ENCODE measurements at places on chromosomes 12 and 14. TPM values are rescaled to one million over a fixed set of nuclear protein-coding genes. Genes with fewer than 3 reads are reported as not detected.

The CCDC88C gene
- 89.9 TPM for total RNA-seq

The TMEM179 gene
- total RNA-seq: not detected

The KLRC4 gene
- total RNA-seq: not detected

GRCh38 chr12:65832217-65832616 lies 7.9 kb downstream of the HMGA2 start:
- H3K4me3 ChIP-seq: no peak overlapping the region
- H3K4me1 ChIP-seq: no peaks in the 10 kb centered on the region
- no peaks in the 10 kb centered on the region for H3K36me3 ChIP-seq
- DNase-seq: no peak

DNA sequence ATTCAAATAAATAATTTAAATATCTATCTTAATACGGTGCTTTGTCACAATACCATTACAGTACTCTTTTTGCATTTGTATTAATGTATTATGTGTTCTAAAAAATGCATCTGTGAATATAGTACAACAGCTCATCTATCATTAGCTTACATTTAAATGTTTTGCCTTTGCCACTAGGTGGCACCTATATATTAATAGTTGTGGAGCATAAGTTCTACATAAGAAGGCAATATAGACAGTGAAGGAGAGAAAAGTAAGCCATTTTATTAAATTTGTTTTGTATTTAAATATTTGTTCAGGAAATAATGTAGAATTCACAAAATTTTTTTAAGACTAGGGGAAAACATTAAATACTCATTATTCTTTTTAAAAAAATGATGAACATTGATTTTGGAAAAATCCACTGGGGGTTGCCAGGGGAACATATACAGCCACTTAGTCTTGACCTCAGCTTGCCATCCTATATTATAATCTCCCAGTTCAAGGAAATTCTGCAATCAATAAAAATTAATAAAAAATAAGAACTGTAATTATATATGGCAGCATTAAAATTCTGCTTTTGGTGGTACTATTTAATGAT lies 9.8 kb downstream of the CCER1 start:
- no peak overlapping the region for H3K27ac ChIP-seq
- DNase-seq: no peak
- H3K36me3 ChIP-seq: no peaks in the 10 kb centered on the region
- H3K4me3 ChIP-seq: no peak overlapping the region
- H3K27me3 ChIP-seq: peaks cover 3% of the 10 kb centered on the region

GRCh38 chr12:17680220-17680619 lies 409.8 kb downstream of the RERGL start:
- H3K27me3 ChIP-seq: no peaks in the 10 kb centered on the region
- no peak overlapping the region for H3K4me3 ChIP-seq
- H3K4me1 ChIP-seq: no peaks in the 10 kb centered on the region
- no peaks in the 10 kb centered on the region for H3K36me3 ChIP-seq

DNA sequence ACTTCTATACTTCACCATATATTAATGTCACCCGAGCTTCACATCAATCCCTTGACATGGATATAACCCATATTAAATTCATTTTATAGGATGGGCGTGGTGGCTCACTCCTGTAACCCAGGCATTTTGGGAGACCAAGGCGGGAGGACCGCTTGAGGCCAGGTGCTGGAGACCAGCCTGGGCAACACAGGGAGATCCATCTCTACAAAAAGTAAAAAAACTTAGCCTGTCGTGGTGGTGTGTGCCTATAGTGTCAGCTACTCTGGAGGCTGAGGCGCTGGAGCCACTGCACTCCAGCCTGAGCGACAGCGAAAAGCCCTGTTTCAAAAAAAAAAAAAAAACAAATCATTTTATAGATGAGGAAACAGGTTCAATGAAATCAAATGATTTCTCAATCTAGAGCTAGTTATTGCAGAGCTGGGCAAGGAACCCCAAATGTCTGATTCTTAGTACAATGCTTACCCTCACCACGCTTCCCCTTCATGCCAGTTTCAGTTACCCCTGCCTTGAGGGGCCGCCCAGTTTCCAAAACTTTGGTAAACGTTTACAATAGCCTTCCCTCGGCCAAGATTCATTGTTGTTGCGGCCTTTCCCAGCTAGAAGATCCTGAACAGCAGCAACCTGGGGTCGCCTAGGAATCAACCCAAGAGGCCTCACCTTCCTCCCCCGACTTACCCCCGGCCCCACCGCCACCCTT lies 751 bp downstream of the PSMB5 start:
- DNase-seq: no peak
- peak overlapping the region; percentile 81 for H3K4me3 ChIP-seq
- H3K27me3 ChIP-seq: no peaks in the 10 kb centered on the region
- peaks cover 30% of the 10 kb centered on the region for H3K4me1 ChIP-seq

DNA sequence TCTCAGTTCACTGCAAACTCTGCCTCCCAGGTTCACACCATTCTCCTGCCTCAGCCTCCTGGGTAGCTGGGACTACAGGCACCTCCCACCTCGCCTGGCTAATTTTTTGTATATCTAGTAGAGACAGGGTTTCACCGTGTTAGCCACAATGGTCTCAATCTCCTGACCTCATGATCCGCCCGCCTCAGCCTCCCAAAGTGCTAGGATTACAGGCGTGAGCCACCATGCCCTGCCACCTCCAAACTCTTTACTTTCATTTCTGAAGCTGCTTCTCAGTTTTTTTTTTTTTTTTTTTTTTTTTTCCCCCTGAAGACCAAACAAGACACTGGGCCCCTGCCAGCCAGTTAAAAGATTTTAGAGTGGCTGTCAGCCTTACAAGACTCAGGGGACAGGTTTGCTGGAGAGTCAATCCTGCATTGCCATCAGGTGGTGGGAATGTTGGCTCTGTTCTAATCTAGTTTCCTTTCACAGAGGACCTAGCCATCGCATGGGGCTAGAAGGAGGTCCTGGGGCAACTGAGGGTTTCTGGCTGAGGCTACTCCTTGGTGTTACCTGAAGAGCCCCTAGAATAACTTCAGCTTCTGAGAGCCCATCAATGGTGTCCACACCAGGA lies 37.4 kb upstream of the HIGD1C start:
- H3K27me3 ChIP-seq: peaks cover 4% of the 10 kb centered on the region
- H3K4me1 ChIP-seq: peaks cover 8% of the 10 kb centered on the region
- no peak overlapping the region for H3K4me3 ChIP-seq
- peaks cover 4% of the 10 kb centered on the region for H3K36me3 ChIP-seq
- no peak for DNase-seq

GRCh38 chr12:70966996-70967790 lies 46.7 kb upstream of the PTPRR start:
- no peaks in the 10 kb centered on the region for H3K36me3 ChIP-seq
- DNase-seq: no peak
- no peaks in the 10 kb centered on the region for H3K4me1 ChIP-seq
- no peak overlapping the region for H3K4me3 ChIP-seq
- H3K27me3 ChIP-seq: no peaks in the 10 kb centered on the region
- no peak overlapping the region for H3K27ac ChIP-seq

- DNase-seq: no peak
- H3K4me1 ChIP-seq: no peaks in the 10 kb centered on the region
- H3K36me3 ChIP-seq: no peaks in the 10 kb centered on the region
- H3K27me3 ChIP-seq: no peaks in the 10 kb centered on the region
- H3K27ac ChIP-seq: no peak overlapping the region
- H3K4me3 ChIP-seq: no peak overlapping the region
Measured at GRCh38 chr14:85873006-85873405, 343.1 kb downstream of the FLRT2 start.

DNA sequence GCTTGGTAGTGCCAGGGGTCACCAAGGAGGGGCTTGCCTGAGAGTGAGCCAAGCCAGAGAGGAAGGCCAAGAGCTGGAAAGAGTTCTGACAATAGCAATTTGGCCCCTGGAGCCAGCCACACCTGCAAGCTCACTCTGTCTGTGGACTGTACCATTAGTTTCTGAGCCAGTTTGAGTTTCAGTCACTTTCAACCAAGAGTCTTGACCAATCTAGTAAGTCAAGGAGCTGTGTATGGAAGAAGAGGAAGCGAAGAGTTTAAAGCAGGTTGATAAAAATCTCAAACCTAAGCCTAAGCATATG lies 38.5 kb downstream of the NT5DC3 start:
- H3K4me3 ChIP-seq: no peak overlapping the region
- peaks cover 1% of the 10 kb centered on the region for H3K4me1 ChIP-seq
- no peaks in the 10 kb centered on the region for H3K27me3 ChIP-seq
- H3K36me3 ChIP-seq: peaks cover under 1% of the 10 kb centered on the region

DNA sequence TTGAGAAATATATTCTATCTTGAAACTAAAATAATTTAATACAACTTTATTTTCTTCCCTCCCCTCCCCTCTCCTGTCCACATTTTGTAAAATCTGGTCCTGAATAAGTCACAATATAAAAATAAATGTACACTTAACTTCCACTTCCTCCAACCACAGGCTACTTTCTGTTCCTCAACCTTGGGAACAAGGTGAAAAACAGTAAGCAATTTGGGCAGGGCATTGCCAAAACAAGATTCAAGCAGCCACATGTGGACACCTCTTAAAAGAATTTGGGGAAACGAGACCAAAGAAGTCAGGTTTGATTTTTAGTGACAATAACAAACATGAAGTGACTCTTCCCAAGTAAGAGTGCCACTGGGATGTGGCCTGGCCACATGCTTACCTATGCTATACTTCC lies 115.7 kb downstream of the PTPRQ start:
- no peak overlapping the region for H3K4me3 ChIP-seq
- no peak for DNase-seq
- no peak overlapping the region for H3K27ac ChIP-seq

- DNase-seq: no peak
- H3K4me1 ChIP-seq: peaks cover 3% of the 10 kb centered on the region
Measured at GRCh38 chr12:131486451-131487230, 224.2 kb upstream of the SFSWAP start.

DNA sequence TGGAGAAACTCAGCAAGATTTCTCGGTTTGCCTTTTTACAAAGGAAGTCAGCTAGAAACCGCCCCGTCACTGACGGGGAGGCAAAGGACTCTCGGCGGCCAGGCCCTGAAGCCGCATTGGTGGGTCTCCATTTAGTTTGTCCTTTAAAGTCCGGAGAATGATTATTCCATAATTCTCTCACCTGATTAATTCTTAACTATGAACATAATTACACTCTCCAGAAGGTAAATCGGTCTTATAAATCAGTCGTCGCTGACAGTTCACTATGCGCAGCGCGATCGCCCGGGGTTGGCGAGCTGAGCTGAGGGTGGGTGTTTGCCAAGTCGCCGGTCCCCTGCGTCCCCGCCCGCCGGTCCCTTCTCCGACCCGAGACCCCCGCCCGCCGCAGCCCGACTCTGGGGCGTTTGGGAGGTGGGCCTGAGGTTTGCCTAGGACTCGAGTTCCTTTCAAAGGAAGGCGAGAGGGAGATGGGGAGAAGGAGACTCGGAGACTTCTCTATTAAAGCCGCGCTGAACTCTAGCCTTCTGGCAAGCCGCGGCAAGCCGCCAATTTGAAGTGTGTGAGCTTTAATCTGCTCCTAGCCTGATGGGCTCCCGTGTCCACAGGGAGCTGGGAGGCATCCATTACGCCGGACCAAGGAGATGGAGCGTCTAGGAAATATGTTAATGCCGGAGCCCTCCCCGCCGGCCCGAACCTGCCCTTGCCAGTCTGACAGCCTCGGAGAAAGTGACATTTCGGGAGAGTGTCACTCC lies 392.9 kb downstream of the NOVA1 start:
- no peak for DNase-seq
- H3K4me1 ChIP-seq: no peaks in the 10 kb centered on the region
- H3K36me3 ChIP-seq: no peaks in the 10 kb centered on the region
- H3K27me3 ChIP-seq: peaks cover 8% of the 10 kb centered on the region
- H3K27ac ChIP-seq: no peak overlapping the region
- no peak overlapping the region for H3K4me3 ChIP-seq

- H3K4me1 ChIP-seq: no peaks in the 10 kb centered on the region
- no peak overlapping the region for H3K4me3 ChIP-seq
- DNase-seq: no peak
- no peak overlapping the region for H3K27ac ChIP-seq
Measured at GRCh38 chr14:56774503-56774902, 35.8 kb downstream of the OTX2 start.

- peak overlapping the region; percentile 63 for H3K27ac ChIP-seq
- no peaks in the 10 kb centered on the region for H3K27me3 ChIP-seq
- peaks cover 71% of the 10 kb centered on the region for H3K36me3 ChIP-seq
- no peak overlapping the region for H3K4me3 ChIP-seq
Measured at GRCh38 chr12:64419696-64420095, 15.5 kb downstream of the XPOT start.

DNA sequence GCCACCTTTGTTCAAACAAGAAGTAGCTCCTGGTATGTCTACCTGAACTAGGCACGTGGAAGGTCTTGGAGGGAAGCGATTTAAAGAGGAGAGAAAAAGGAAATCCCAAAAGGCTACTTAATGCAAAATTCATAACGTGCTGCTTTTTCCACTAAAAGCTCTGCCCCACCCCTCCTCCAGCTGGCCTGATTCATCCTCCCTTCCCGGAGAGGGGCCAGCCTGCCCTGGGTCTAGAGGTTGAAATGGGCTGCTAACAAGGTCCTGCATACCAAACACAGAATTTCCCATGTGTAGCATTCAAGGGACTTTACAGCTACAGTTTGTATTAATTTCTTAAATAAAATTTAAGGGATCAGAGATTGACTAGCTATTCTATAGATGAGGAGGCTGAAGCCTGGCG lies 83.2 kb downstream of the KNTC1 start:
- no peaks in the 10 kb centered on the region for H3K4me1 ChIP-seq
- peaks cover 40% of the 10 kb centered on the region for H3K36me3 ChIP-seq
- no peak overlapping the region for H3K4me3 ChIP-seq
- H3K27ac ChIP-seq: no peak overlapping the region
- DNase-seq: no peak

DNA sequence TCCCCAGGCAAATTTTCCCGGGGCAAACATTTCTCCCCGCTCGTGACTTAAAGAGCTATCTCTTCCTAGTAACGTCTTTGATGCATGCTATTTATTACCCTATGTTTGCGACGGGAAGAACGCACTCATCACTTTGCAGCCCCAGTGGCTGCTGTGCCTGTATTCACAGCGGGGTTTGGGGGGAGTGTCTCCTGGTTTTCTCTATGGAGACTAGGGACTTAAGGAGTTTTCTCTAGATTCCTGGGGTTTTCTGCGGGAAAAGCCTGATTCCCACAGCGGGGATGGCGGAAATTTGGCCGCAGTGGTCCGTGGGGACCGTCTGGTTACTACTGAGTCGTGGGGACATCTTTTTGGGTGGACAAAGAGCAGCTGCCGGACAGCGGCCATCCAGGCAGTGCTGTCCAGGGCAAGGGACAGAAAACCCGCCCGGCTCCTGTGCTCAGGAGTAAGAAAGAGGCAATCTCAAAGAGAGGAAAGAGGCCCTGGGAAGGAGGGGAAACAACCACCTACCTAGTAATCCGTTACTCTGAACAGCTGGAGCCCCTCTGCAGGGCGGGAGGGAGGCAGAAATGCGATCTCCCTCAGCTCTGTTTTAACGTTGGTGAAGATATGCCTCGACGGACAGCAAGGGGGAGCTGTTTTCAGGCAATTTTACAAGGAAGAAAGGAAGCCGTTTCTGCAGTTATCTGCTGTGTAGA lies 771 bp upstream of the AVPR1A start:
- peak; percentile 68 for DNase-seq
- peaks cover 8% of the 10 kb centered on the region for H3K4me1 ChIP-seq
- peaks cover 43% of the 10 kb centered on the region for H3K27me3 ChIP-seq
- H3K4me3 ChIP-seq: peak overlapping the region; percentile 21
- no peaks in the 10 kb centered on the region for H3K36me3 ChIP-seq
- H3K27ac ChIP-seq: peak overlapping the region; percentile 21
